CD4-positive, alpha-beta T cell treated with Interleukin-21 for 1 hour (primary cell): ENCODE measurements at places on chromosomes 3 and 15.
A peak's percentile ranks its signal among the peaks of the same experiment; 100 is the strongest.

- DNase-seq = no peak
Observed at GRCh38 chr15:75696311-75696720, 16.3 kb downstream of the CSPG4 start.

DNA sequence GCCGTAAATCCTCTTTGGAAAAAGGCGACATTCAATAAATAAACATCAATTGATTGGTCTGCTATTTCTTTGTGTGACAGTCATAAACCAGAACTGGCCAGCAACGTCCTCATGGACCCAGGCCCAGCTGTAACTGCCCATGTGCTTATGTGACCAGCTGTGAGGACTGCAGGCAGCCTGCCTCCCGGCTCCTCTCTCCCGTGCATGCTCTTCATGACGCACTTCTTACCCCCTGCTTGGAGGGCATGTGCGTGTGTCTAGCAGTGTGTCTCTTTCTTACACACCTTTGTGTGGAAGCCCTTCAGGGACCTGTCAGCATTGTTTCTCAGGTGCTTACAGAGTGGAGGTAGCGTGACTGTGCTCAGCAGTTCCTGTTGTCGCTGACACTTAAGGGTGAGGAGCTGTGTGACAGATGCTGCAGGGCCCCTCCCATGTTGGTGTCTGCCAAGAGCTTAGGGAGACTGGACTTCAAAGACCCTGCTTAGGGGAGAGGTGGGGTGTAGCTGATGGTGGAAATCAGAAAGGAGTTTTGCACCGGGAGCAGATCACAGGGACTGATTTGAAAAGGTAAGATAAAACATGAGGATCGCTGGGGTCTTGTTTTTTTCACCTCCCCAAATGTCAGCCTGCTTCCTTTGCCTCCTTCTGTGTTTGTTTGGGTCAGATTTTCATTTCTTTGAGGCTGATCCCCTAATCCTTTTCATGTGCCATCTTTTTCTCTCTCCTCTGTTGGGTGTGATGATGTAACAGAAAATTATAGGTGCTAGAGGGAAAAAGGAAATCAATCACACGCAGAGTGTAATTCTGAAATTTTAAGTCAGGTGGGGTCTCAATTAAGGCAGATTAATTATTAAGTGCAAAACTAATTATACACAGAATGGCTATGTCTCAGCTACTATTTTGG lies 2.1 kb downstream of the PODXL2 start:
- no peak for DNase-seq

DNA sequence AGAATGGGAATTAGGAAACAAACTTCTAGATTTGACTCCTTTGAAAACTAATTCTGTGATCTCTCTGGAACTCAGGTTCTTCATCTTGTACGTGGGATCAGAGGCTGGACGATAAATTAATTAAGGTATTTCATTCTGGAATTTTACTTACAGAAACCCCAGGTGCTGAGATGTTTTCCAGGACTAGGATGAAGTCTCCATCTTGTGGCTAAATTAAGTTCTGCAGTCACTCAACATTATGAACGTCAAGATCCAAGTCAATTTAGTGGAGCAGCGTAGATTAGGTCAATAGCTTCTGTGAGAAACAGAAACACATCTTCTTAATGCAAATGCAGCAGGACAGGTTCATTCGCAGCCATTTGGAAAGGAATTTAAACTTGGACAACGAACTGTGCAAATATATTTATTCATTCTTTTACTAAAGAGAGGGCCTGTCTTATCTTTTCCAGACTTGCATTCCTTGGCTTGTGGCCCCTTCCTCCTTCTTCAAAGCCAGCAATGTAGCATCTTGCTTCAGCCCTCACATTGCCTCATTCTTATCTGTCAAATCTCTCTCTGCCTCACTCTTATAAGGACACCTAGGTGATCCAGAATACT lies 26.7 kb upstream of the TMC3 start:
- DNase-seq = peak; percentile 58

GRCh38 chr15:39784638-39785037 lies 2.0 kb upstream of the FSIP1 start:
- no peak for DNase-seq

- no peak for DNase-seq
Observed at GRCh38 chr3:81483046-81483445, 278.4 kb downstream of the GBE1 start.

DNA sequence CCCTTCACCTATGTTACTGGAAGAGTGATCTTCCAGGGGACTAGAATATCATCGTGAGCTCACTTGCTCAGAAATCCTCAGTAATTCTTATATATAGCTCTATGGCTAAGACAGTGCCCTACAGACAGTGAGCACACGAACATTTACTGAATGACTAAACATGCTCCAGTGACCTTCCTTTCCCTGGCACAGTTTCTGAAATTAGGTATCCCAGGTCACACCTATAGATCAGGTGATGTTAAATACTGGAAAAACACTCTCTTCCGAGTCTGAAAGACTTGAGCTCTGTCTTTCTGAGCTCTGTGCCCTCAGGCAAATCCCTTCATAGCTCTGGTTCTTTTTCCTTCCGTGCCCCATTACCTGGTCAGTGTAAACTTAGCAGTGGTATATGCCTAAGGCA lies 239.4 kb upstream of the LRIG1 start:
- DNase-seq = no peak

- DNase-seq = no peak
Observed at GRCh38 chr3:156206157-156206556, 85.8 kb downstream of the KCNAB1 start.

DNA sequence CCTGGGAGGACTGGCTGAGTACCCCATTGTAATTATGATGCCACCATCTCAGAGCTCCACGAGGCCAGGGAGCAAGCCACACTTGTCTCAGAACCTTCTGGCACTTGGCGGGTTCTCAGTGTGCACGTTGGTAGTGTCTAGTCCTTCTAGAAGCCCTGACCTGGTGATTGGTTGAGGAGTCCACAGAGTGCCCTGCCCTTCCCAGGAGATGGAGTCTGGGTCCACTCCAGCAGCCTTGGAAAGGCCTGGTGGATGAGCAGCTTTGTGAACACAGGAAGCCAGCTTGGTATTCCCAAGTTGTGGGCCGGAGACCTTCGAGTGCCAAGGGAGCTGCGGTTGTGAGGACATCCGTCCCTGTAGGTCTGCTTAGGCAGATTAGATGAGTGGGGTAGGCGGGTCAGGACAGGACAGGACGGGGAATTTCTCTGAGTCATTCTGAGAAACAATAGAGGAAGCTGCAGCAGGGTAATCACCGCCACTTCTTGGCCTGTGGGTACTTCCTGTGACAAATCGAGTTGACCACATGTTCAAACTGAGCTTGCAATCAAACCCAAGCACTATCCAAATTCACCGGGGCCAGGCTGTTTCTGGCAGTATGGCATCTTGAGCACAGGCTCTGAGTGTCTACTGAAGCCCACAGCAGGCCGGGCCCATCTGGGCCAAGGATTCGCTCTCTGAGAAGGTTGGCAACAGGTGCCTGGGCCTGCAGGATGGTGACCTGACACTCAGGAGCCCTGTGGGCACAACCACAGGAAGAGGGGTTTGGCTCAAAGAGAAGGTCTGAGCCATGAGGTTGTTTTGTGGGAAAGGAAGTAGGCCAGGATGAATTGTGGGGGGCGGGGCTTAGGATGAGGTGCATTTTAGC lies 71.5 kb upstream of the PLXNA1 start:
- peak; percentile 75 for DNase-seq

- no peak for DNase-seq
Observed at GRCh38 chr3:139124197-139124596, 79.5 kb upstream of the PRR23C start.

DNA sequence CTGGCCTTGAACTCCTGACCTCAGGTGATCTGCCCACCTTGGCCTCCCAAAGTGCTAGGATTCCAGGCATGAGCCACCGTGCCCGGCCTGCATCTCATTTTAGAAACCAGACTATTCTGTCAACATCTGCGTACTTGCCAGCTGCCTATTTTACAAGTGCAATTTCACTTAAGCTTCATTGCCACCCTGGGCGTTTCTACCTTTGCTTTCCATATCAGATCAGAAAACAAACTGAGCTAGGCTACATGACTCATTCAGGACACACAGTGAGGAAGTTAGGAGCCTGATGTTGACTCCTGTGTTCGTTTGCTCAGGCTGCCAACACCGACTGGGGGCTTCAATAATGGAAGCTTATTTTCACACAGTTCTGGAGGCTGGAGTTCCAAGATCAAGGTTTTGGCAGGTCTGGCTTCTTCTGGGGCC lies 42.3 kb upstream of the KLHL25 start:
- no peak for DNase-seq

DNA sequence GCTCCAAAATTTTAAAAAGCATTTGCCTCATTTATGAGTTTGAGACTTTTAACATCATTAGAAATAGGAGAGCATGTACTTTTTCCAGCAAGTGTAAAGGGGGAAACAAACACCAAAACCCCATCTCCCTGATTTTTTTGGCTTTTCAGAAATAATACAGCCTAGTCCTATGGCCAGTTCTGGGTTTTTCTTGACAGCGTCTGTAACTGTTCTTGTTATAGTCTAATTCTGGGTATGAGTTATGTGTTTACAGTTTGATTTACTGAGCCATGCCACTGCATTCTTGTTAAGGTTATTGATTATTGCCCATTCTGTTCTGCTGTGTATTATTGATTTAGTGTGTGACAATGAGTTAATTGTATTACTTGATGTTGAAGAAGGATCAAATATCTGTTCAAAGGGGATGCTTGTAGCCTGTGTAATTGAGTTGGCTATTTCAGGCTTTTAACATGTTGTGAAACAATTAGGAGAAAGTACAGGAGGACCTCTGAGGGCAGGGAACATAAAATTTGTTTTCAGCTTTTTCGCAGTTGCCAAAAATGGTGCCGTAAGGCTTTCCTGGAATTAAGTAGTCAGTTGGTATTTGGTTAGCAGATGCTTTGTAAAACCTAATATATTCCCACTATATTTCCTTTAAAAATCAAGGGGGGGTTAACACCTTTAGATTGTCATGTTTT lies 46.1 kb downstream of the MBNL1 start:
- DNase-seq = no peak

GRCh38 chr3:130386604-130387263 lies 41.3 kb downstream of the COL6A5 start:
- DNase-seq = no peak

DNA sequence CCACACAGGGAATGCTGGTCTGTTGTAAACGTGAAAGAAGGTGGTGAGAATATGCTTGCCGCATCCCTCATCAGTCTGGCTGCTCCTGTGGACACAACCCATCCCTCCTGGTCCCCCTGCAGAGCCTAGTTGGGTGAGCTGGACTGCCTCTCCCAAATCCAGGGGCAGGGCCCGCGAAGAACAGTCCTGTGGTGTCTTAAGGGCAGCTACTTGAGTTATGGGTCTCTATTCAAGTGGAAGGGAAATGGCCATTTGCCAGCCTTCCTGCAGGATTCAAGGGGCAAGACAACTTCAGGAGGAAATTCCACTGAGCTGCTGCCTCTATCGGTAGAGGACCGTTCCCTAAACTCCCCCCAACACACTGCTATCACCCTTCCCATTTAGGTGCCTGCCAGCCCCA lies 98.9 kb downstream of the IQSEC1 start:
- DNase-seq = no peak

DNA sequence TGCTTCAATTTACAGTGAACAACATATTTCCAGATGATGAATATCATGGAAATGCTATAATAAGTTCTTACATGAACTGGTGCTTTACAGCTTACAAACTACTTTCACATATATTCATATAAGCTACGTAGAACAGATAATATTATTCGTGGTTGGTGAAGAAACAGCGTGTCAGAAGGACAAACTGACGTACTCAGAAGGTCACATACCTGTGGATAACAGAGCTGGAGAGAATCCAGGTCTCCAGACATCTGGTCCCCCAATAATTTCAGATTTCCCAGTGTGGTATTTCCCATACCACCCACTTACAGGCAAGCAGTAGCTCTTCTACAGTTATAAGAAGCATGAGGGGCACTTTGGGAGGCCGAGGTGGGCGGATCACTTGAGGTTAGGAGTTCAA lies 156.6 kb downstream of the PLD1 start:
- DNase-seq = no peak

DNA sequence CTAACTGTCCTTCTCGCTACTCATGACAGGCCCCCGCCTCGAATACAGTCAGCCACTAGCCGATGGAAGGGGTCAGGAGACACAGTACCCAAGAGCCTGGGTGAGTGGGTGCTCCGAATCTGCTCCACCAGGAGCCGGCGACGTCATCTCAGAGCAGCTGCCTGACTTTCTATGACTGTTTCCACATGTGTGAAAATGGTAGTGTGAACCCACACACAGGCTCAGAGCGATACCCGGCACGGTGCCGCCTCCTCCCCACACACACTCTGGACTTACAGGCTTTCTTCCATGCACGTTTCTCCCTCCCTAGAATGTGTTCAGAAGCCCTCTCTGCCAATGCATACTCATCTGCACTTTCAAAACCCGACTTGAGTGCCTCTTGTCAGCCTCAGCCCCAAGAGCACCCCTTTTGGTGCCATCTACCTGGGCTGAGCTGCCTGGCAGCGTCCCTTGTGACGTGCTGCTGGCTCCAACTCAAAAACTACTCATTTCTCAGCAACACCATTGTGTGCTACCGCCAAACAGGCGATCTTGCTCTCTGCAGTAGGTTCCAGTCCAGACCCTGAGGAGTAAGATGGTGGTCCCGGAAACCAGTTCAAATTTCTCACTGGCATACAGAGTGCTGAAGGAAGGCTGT lies 29.7 kb downstream of the VGLL4 start:
- DNase-seq = no peak

- no peak for DNase-seq
Observed at GRCh38 chr3:34185301-34185700, 386.9 kb downstream of the PDCD6IP start.

DNA sequence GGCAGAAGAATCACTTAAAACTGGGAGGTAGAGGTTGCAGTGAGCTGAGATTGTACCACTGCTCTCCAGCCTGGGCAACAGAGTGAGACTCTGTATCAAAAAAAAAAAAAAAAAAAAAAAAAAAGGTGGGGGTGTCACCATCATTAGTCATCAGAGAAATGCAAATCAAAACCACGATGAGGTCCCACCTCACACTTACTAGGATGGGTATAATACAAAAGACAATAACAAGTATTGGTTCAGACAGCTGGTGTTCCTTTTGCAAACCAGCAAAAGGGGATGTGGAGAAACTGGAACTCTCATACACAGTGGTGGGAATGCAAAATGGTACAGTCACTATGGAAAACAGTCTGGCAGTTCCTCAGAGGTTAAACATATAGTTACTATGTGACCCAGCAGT lies 78.7 kb upstream of the TSC22D2 start:
- DNase-seq = no peak

- DNase-seq = peak; percentile 41
Observed at GRCh38 chr3:105764378-105765307, 104.2 kb downstream of the CBLB start.

DNA sequence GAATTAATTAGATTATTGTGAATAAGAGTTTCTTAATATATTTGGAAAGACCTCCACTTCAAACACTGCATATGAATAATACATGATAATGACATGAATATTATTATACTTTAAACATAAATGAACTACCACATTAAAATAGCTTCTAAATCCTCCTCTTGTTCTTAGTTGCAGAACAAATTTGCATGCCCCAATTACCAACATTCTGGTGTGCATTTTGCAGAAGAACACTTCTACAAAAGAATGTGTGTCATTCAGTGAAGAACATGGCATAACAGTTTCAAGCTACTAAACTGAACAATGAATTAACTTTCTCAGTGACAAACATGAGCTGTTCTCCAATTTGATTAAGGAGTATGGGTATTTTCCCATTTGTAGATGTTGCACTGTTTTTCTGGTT lies 711.3 kb upstream of the NAALADL2 start:
- DNase-seq = no peak
